ENCODE measurements at places on chromosomes 11 and 22.

- DNase-seq, result no peak
These were observed 105.7 kb upstream of the AKIP1 start for GRCh38 chr11:8805296-8805695.

- DNase-seq, result peak; percentile 97
These were observed 638 bp upstream of the PITPNM1 start for GRCh38 chr11:67505605-67506396.

DNA sequence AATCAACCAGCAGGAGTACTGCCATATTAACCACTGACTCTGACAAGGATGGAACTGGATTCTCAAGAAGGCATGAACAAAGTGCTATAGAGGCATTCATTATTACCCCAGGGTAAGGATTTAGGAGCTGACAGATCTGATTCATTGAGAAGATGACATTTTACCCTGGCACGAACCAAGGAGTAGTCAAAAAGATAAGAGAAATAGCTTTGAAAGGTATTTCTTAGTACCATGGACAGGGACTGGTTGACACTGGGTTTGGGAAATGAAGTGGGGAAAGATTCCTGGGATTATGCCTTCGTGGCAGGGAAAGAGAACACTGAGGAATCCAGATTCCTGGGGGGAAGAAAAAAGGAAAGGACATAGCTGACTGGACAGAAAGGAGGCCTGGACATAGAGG lies 5.1 kb upstream of the SAAL1 start:
- DNase-seq, result no peak

DNA sequence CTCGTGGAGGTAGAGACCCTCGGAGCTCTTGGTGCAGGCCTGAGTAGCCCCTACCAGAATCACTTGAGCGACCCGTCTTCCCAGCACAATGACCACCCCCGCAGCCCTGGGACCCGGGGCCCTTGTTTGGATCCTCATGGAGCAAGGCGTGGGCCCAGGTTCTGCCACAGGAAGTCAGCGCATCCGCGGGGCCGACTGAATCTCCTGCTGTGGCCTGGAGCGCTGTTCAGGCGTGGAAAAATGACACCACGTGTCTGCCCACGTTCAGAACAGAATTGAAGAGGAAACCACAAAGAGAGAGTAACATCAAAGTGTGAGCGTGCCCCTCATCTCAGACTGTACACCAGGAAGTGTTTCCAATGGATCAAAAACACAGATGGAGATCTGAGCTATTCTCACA lies 1479.2 kb downstream of the TBC1D22A start:
- DNase-seq, result no peak

DNA sequence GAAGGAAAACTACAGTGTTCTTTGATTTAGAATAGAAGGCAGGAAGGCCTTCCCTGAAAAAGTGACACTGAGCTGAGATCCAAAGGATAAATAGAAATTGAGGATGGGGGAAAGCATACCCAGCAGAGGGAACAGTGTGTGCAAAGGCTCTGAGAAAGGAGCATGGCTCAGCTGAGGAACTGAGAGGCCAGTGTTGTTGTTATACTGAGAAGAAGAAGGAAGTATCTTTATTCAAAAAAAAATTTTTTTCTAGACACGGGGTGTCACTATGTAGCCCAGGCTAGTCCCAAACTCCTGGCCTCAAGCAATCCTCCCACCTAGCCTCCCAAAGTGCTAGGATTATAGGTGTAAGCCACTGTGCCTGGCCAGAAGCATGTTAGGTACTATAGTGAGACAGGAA lies 3.5 kb upstream of the PIK3C2A start:
- DNase-seq, result no peak

GRCh38 chr22:20384865-20385264 lies 9.1 kb upstream of the ZNF74 start:
- no peak for DNase-seq

- peak; percentile 86 for DNase-seq
These were observed 4.6 kb downstream of the TRABD start for GRCh38 chr22:50190182-50190940.

GRCh38 chr11:111494040-111494439 lies 18.1 kb downstream of the BTG4 start:
- DNase-seq, result no peak

Measured in activated CD8-positive, alpha-beta memory T cell treated with anti-CD3 and anti-CD28 coated beads, Interleukin-2, amount 50 U/mL, for 48 hours (primary cell).